Inflammatory macrophage treated with lipopolysaccharide for 4 hours (primary cell): ENCODE measurements at places on chromosomes 12 and 14.

- DNase-seq: no peak
Measured at GRCh38 chr14:52950410-52950897, 396 bp downstream of the FERMT2 start.

- DNase-seq: no peak
Measured at GRCh38 chr14:96400495-96400894, 8.6 kb downstream of the AK7 start.

DNA sequence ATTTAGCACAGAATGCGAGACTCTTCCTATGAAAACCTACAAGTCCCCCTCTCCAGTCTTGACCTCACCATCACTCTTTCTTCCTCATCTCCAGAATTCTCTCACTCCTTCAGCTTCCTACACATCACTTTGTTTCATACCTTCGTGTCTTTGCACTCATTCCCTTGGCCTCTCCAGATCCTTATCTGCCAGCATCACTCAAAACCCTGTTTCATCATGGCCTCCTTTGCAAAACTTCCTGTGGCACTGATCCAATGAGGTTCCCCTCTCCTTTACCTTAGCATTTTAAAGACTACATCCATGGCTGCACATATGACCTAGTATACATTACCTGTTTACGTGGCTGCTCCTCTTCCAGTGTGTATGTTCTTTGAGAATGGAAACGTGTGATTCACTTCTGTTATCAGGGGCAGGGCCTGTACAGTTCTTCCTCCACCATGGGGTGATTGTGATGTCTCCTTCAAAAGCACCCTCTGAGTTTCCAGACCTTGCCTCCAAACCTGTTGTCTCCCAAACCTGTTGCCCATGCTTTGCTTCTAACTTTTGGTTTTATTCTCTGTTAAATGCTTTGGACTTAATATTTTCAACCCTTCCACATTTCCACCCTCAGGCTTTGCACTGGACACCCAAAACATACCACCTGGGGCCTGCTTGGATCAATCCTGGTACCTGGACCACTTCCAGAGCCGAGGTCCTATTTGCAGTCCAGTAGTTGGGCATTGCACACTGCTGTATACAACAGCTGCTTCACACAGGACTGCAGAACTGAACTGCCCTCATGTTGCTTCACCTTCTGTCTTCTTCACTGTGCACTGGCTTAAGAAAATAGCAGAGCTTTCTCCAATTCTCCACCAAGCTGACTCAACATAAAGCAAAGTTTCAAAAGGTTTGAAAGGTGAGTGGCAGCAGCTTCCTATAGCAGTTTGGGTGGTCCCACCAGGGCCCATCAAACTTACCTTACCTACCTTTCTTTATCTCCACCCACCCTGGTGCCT lies 131.7 kb downstream of the LLPH start:
- no peak for DNase-seq

- DNase-seq: no peak
Measured at GRCh38 chr14:100674897-100675619, 51.6 kb upstream of the DLK1 start.

DNA sequence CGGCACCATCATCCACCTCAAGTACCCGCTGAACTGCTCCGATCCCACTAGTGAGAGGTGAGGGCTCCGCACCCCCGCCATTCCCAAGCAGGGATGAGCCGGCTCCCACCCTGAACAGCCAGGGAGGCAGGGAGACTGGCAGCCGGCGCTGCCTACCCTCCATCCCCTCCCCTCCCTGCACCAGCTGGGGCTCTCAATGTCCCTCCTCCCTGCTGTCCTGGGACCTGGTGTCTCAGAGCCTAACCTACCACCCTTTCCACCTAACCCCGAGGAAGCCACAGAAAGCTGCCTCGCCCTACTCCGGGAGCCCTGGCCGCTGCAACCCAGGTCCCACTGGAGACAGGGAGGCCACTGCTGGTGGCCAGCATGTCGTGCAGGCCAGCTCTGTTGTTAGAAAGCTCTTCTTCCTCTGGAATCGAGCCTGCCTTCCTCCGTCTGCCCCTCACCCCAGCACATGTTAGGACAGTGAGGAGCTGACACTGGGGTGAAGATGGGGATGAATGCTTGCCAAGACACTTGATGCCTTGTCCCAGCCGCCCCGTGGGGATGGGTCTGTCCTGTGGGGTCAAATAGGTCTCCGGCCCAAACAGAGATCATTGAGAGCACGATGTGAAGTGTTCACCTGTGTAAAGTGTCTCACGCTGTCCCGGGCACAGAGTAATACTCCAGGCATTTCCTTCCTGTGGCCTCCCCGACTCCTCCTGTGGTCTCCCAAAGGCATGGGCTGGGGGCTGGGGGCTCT lies 1.1 kb downstream of the PTPN6 start:
- DNase-seq: peak; percentile 42
